Activated CD8-positive, alpha-beta memory T cell treated with anti-CD3 and anti-CD28 coated beads for 1 hour (primary cell): ENCODE measurements at places on chromosomes 6 and 20.

DNA sequence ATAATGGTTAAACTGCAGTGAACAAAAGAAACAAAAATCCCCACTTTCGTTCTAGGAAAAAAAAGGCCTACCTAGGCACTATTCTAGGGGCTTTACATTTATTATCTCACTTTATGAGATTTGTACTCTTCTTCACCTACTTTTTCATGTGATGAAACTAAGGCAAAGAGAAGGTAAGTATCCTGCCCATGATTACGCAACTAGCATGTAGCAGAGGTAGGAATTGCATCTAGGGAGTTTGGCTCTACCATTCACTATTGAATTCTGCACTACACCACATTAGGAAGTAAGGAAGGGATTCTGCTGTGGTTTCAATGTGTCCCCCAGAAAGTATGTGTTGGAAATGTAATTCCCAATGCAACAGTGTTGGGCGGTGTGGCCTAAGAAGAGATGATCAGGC lies 11.4 kb upstream of the C6orf141 start:
- DNase-seq: no peak

DNA sequence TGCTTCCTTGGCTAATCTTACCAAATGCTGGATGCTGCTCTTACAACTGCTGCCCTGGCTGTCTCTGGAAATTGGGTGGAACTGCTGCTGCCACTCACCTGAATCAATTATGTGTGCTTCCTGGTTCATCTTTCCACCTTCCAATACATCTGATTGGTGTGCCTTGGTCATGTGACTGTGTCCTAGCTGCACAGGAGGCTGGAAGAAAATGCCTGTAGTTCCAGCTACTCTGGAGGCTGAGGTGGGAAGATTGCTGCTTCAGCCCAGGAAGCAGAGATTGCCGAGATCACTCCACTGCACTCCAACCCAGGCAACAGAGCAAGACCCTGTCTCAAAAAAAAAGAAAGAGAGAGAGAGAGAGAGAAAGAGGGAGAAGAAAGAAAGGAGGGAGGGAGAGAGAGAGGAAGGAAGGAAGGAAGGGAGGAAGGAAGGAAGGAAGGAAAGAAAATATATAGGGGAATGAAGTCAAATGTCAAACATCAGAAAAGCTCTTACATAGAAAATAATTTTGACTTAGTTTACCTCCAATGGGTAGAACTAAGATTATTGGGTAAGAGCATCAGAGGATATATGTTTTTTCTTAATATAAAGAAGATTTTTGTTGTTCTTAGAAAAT lies 14.1 kb upstream of the PPARD start:
- DNase-seq: no peak

- no peak for DNase-seq
Measured at GRCh38 chr6:37589941-37590340, 90.2 kb upstream of the CCDC167 start.

- DNase-seq: no peak
Measured at GRCh38 chr6:144559865-144560593, 274.9 kb downstream of the UTRN start.

DNA sequence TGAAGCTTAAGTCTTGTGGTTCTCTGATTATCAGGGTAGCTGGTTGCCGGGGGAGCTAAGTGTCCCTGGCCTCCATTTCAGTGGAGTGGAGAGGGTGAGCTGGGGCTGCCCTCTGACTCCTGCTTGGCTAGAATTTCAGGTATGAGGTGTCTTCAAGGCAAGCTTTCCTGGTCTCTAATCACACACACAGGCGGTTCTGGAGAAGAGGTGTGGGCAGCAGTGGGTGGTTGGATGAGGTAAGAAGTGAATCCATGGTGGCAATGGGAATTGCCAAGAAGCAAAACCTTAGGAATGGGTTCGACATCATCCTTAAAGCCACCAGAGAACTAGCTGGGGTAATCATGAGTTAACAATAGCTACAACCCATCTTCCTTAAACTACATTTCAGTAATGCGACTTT lies 157.6 kb downstream of the CARMIL1 start:
- no peak for DNase-seq

GRCh38 chr6:151209071-151209831 lies 30.5 kb upstream of the AKAP12 start:
- DNase-seq: no peak

GRCh38 chr6:131640100-131640499 lies 3.0 kb downstream of the ENPP3 start:
- no peak for DNase-seq

DNA sequence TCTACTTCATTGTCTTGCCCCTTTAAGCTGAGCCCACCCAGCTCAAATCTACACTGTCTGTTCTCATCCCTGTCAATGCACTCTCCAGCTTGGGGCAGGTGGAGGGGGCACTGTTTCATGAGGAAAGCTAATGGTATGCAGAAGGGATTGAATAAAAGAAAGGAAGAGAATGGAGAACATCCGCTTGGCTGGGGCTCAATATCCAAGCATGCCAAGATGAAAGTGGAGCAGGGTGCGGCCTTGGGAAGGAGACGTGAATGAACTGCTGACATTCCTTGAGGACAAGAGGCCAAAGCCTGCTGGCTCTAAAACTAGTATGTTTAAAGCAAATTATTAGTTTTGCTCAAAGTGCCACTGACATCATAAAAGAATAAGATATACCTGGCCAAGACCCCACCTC lies 24.2 kb downstream of the AKAP12 start:
- DNase-seq: no peak

DNA sequence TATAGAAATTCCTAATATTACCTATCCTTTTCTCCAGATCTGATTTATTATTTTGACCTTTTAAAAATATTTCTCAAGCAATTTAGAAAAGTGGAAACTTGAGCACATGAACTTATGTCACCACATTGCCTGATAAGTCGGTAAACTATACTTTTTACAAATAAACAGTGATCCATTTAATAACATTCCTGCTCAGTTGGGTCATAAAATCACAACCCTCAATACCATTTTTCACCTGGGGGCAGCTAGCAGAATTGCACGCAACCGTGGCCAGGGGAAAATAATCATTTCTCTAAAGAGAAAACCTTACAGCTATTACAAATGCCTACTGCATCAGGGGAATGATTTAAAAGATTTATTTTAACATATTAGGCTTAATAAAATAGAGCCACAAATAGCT lies 614.5 kb downstream of the PHF3 start:
- no peak for DNase-seq

- no peak for DNase-seq
Measured at GRCh38 chr6:144248476-144249301, 36.4 kb upstream of the UTRN start.

DNA sequence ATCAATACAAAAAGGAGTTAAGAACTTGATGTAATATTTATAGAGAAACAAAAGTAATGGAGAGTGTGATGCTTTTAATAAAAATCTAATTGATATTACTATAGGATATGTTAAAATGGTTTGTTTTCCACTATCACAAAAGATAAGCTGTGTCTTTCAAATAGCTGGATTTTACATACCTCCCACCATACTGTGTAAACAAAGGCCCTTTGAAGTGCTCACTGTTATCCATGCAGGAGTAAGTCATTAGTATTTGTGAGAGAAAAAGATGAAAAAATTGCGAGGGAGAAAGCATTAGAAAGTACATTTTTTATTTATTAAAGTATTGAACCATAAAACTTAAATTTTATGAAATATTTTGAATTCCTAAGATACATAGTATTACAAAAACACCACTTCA lies 733.0 kb downstream of the GRIK2 start:
- DNase-seq: no peak

DNA sequence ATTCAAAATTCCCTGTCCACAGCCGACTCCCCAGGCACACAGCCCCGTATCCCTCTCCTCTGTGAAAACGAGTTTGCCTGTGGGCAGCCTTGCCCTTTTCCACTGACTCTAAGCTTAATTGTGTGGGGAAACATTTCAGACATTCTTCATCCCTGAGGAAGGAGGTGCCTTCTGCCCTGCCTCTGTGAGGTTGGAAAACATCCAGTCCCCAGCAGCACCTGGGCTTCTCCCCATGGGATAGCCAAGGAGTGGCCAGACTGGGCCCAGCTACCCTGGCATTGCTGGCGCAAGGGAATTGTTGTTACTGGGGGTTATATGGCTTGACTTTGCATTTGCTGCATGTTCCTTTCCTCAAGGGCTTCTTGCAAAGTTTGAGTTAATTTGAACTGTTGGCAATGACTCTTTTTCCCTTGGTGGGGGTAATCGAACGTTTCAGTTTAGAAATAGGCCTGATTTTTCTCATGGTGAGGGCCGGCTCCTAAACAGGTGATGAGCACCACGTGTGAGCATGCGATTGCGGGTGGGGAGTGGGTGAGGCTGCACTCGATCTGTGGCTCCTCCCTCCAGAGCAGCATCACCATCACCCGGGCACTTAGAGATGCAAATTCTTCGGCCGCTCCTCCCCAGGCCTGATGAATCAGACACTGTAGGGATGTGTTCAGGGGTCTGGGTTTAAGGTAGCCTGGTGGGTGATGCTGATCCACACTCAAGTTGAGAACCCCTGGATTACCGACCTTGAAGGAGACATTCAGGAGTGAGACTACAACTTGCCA lies 29.9 kb downstream of the GABRR2 start:
- no peak for DNase-seq

DNA sequence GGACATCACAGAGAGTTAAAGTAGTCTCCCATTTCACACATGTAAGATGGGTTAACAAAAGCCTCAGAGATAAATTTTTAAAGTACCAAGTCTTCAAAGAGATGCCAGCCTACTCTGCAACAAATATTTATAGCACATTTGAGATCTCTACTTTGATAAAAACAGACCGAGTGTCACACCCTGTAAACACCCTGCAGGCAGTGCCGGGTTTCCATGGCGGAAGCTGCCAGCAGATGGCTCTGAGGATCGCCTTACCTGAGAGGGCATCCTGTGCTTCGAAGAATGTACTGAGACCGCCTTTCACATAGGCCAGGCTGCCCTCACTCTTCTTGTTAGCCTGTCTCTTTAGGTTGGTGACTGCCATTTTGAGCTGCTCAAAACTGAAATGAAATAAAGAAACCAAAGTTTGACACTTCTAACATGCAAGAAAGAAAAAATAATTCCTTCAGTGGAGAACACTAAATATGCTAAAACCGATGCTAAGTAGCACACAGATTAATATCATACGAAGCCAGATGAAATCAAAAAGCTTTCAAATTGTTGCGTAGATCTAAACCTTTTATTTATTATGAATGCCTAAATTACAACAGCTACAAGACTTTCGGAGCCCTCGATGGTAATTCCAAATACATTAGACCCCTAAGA lies 39.3 kb downstream of the HUS1B start:
- peak; percentile 5 for DNase-seq

DNA sequence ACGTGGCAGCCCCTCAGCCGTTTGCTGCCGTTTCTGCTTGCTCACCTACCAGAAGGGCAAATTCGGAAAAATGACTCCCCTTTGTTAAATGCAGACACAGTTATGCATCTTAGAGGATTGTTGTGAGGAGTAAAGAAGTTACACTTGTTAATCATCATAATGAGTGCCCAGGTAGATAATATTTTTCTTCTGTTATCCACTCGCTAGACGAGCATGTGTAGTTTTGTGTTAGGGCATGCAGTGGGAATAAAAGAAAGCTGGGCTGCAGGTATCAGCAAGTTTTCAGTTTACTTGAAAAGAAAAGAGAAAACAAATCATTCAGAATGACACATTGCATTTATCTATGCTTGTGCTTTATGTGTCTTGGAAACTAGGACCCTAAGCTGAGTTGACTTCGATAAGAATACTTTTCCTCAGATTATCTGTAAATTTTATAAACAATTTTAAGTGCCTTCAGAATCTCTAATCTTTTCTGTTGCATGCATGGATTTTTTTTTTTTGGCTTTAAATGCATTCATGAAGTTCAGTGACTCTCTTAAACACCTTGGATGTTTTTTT lies 365.3 kb downstream of the QKI start:
- DNase-seq: no peak

DNA sequence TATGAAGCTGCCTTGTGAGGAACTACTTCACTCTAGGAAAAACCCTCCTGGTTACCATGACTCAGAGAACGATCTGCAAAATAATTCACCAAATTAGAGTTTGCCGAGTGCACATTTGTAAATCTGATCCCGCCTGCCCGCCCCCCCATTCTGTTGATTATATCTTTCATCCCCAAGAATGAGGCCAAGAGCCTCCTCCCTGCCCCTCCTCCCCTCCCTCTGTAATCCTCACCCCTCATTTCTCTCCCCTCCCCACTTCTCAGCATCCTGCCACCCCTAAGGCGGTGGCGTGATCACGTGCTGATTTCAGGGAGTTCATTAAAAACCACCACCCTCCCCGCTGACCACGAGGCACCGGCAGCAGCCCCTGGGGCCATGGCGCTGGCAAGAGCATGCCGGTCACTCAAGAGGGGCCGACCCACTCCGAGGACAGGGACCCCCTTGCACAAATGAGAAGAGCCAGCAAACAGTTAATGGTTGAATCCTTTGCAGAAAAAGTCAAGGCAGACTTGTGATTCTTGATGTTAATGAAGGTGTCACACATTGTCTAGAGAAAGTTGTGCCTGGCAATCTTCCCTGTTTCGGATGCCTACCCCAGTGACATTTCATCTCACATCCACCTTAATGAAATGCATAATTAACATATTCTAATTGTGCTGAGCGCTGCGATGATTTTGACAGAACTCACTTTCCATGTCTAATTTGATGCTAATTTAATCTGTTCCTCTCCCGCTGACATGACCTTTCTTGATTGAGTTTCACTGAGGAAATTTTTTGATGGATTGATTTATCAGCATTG lies 247.9 kb downstream of the ZNF217 start:
- DNase-seq: no peak

- DNase-seq: no peak
Measured at GRCh38 chr6:4808396-4808795, 32.2 kb downstream of the CDYL start.

- no peak for DNase-seq
Measured at GRCh38 chr6:24219670-24220069, 93.7 kb downstream of the NRSN1 start.

GRCh38 chr6:68728159-68728979 lies 93.3 kb downstream of the ADGRB3 start:
- no peak for DNase-seq

DNA sequence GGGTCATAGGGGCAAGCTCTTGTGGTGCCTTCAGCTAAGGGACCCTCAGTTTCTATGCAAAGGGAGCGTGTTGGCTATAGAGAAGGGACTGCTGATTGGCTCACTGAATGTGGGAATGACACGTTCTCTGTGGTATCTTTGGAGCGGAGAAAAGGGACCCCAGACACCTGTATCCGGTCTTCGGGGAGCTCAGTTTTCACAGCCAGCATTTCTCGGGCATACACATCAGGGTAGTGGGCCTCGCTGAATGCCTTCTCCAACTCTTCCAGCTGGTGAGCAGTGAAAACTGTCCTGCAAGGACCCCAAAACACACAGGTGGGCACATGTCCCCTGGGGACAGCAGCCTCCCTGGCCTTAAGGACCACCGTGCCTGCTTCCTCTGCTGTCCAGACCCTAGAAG lies 3.3 kb downstream of the VSX1 start:
- no peak for DNase-seq
